ENCODE measurements at places on chromosomes 3 and 15.
A peak's percentile ranks its signal among the peaks of the same experiment; 100 is the strongest.

DNA sequence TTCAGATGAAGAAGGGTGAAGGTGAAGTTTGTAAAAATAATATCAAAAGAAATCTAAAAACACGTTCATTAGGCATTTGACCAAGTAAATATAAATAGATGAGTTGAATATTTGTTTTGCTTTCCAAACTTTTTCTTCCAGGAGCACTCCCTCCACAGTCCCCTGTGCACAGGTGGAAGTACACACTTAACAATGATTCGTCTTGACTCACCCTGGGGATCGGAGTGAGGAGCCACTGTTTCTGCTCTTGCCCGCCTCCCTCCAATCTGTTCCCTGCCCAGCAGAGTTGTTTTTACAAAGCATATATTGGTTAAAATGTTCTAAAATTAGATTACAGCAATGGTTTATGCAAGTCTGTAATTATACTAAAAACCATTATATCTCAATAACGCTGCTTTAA lies 175.1 kb downstream of the PTPRG start:
- H3K27ac ChIP-seq = no peak overlapping the region
- no peaks in the 10 kb centered on the region for H3K4me1 ChIP-seq
- no peaks in the 10 kb centered on the region for H3K36me3 ChIP-seq
- H3K27me3 ChIP-seq = peaks cover 5% of the 10 kb centered on the region
- DNase-seq = no peak

DNA sequence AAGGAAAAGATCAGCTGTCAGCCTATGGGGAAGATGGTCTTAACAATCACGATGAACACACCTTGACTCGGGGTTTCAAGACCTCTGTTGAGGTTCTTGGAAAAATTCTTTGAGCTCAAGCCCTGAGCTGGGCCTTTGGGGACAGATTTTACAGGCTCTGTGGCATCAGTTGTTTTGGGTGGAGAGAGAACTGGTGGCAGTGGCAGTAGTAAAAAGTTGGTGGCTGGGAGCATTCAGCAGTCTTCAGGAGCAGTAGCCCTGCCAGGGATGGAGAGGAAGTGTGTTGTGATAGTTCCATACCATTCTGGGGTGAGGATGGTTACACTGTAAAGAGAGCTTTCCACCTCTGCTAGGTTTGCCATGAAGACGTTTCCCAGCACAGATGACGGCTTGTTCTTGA lies 4.9 kb upstream of the KY start:
- peaks cover 30% of the 10 kb centered on the region for H3K27me3 ChIP-seq
- no peaks in the 10 kb centered on the region for H3K36me3 ChIP-seq
- no peaks in the 10 kb centered on the region for H3K4me1 ChIP-seq
- no peak for DNase-seq
- H3K27ac ChIP-seq = no peak overlapping the region

DNA sequence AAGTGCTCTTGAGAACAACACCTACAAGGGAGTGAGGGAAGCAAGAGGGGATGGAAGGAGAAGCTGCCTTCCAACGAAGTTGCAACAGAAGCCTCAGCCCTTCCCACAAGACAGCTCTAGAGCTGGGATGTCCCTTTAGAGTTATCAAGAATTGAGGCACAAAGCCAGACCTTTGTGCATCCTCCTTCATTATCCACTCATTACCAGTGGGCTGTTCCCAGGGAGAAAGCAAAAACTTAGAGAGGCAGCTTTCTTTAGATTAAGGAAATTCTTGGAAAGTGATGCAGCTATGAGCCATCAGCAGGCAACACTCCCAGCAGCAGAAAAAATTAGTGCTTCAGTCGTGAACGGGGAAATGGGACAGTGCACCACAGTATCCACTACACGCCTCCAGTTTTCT lies 10.6 kb upstream of the CD96 start:
- peaks cover 7% of the 10 kb centered on the region for H3K4me1 ChIP-seq
- no peak overlapping the region for H3K4me3 ChIP-seq
- no peaks in the 10 kb centered on the region for H3K27me3 ChIP-seq

- peaks cover 27% of the 10 kb centered on the region for H3K36me3 ChIP-seq
- H3K27ac ChIP-seq = no peak overlapping the region
- H3K4me1 ChIP-seq = peaks cover 15% of the 10 kb centered on the region
- DNase-seq = no peak
Observed at GRCh38 chr15:43150191-43150929, 17.0 kb downstream of the TMEM62 start.

GRCh38 chr3:127088511-127089351 lies 104.2 kb upstream of the PRR23E start:
- no peak overlapping the region for H3K4me3 ChIP-seq
- no peak for DNase-seq
- no peaks in the 10 kb centered on the region for H3K36me3 ChIP-seq
- H3K27me3 ChIP-seq = peaks cover 17% of the 10 kb centered on the region

- peak overlapping the region; percentile 66 for H3K4me3 ChIP-seq
- H3K27me3 ChIP-seq = no peaks in the 10 kb centered on the region
- H3K36me3 ChIP-seq = peaks cover 15% of the 10 kb centered on the region
- H3K4me1 ChIP-seq = peaks cover 24% of the 10 kb centered on the region
Observed at GRCh38 chr3:10242182-10243065, 5.8 kb upstream of the TATDN2 start.

- no peak overlapping the region for H3K27ac ChIP-seq
- no peak for DNase-seq
- no peaks in the 10 kb centered on the region for H3K4me1 ChIP-seq
Observed at GRCh38 chr3:40681658-40682055, 156.9 kb downstream of the ZNF621 start.

GRCh38 chr3:67461667-67462142 lies 192.7 kb downstream of the SUCLG2 start:
- peaks cover 2% of the 10 kb centered on the region for H3K4me1 ChIP-seq
- no peaks in the 10 kb centered on the region for H3K27me3 ChIP-seq
- H3K27ac ChIP-seq = no peak overlapping the region

All from naive thymus-derived CD8-positive, alpha-beta T cell (primary cell).